ENCODE measurements at places on chromosomes 2 and 18. TPM values are rescaled to one million over a fixed set of nuclear protein-coding genes. Genes with fewer than 3 reads are reported as not detected.

DNA sequence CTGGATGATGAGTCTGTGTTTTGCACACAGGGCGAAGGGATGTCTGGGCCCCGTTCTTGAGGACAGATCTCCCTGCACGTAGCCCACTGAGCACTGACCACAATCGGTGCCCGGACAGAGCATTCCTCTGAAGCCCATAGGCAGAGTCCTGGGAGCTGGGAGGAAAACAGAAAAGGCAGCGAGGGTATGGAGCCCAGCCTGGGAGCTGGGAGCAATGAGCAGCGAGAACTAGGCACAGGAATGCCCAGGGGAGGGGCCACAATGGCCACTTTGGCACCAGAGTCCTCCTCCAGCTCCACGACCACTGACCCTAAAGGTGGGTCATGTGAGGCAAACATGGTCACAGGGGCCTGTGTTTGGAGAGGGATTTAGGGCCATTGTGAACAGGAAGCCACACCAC lies 333.9 kb downstream of the EIPR1 start:
- H3K4me3 ChIP-seq: no peak overlapping the region
- no peaks in the 10 kb centered on the region for H3K4me1 ChIP-seq
- no peak for DNase-seq
- no peaks in the 10 kb centered on the region for H3K27me3 ChIP-seq
- H3K27ac ChIP-seq: no peak overlapping the region
- no peaks in the 10 kb centered on the region for H3K36me3 ChIP-seq

- H3K27me3 ChIP-seq: no peaks in the 10 kb centered on the region
- no peak overlapping the region for H3K4me3 ChIP-seq
Measured at GRCh38 chr18:77876319-77876865, 626.7 kb downstream of the GALR1 start.

AOX1 gene
- 0.19 TPM for total RNA-seq

DNA sequence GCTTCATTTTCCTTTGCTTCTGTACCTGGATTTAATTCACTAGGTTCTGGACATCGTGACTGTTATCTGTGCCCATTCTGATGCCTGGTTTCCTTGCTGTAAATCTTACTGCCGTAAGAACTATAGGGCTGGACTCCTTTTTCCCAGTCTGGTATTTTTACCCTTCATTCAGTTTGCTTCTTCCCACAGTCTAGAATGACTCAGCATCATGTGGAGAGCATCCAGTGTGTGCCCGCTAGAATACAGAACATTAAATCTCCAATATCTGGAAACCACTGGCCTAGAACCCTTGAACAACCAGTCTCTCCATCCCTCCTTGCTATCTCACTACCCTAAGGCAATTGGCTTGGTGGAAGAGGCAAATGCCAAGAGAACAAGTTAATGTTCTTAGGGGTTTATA lies 1075.4 kb upstream of the ZEB2 start:
- H3K27me3 ChIP-seq: peaks cover 2% of the 10 kb centered on the region
- no peak overlapping the region for H3K4me3 ChIP-seq
- no peak overlapping the region for H3K27ac ChIP-seq
- DNase-seq: no peak
- no peaks in the 10 kb centered on the region for H3K4me1 ChIP-seq

CHRNG gene
- not detected for total RNA-seq

- H3K27me3 ChIP-seq: no peaks in the 10 kb centered on the region
- H3K4me1 ChIP-seq: no peaks in the 10 kb centered on the region
- DNase-seq: no peak
- H3K4me3 ChIP-seq: no peak overlapping the region
Measured at GRCh38 chr2:99922664-99923063, 219.7 kb downstream of the AFF3 start.
